HepG2 (cell line): ENCODE measurements at places on chromosomes 16 and 17. TPM values are rescaled to one million over a fixed set of nuclear protein-coding genes. Genes with fewer than 3 reads are reported as not detected.

- no peak for DNase-seq
These were observed 11.0 kb upstream of the KRT17 start for GRCh38 chr17:41635121-41636097.

INPP5K gene
- polyA plus RNA-seq, result 9.3 and 9.6 TPM in 2 replicates

MRPL27 gene
- polyA plus RNA-seq, result 131 and 137 TPM in 2 replicates

LGALS9C gene
- polyA plus RNA-seq, result not detected in 2 replicates

KRTAP17-1 gene
- not detected in 2 replicates for polyA plus RNA-seq
